ENCODE measurements at places on chromosomes 5 and 9.

DNA sequence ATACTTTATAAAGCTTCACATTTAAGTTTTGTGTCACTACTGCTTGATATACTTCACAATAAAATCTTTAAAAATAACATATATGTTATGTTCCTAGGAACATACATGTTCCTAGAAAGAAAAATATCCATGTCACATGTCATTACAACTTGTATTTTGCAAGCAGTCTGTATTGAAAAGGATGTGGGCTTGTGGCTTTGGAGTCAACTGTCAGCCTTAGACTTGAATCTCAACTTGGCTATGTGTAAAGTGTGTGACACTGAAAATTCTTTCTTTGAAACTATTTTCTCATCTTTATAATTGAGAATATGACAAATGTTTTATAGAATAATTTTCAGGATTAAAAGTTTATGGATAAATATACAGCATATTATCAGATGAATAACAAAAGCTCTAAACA is 273.1 kb downstream of the KIAA0825 start:
- no peak for DNase-seq

- DNase-seq: no peak
Measured at GRCh38 chr9:77877976-77878375, 153.6 kb downstream of the GNAQ start.

DNA sequence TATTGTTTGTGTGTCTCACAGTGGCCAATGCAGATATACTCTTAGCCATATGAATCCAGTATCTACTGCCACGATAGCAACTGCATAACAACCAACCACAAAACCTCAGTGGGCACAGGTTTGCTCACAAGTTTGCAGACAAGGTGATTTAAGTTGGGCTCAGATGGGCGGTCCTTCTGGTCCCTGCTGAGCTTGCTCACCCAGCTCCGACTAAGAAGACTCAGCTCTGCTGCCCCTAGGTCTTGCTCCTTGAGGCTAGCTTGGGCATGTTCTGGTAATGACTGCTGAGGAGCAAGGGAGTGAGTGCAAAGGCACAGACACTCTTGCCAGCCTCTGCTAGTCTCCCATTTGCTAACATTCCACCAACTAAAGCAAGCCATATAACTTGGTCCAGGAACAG is 52.6 kb downstream of the MTX3 start:
- no peak for DNase-seq

DNA sequence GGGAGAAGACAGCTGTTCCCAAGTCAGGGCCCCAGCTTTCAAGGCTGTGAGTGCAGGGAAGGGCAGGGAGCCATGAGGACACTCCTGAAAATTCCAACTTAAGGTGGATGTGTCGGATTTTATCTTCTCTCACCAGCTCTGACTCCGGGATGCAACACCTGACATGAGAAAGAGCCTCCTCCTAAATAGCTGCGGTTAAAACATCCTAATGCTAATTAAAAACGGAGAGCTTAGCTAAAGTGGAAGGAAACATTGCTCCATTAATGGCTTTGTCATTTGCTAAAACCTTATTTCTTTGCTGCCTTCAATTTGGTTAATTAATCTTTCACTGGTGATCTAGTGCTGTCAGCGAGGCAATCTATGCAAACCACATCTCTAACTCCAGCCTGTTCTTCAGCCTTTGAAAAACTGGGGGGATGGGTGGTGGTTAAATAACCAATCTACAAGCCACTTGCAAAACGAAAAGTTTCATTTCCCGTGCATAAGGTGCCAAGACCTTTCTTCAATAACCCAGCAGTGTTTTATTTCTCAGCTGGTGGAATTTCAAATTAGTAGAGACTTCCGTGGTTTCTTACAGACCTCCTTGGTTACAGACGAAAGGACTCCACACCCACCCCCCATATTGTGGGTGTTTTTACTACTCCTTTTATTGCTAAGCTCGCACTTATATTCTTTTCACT is 379.6 kb downstream of the MLLT3 start:
- DNase-seq: no peak

Data from HT-29 (cell line).